ENCODE measurements at places on chromosomes 1 and 21. TPM values are rescaled to one million over a fixed set of nuclear protein-coding genes. Genes with fewer than 3 reads are reported as not detected.

- DNase-seq = no peak
These were observed 385.2 kb downstream of the DUSP10 start for GRCh38 chr1:221356693-221357092.

DNA sequence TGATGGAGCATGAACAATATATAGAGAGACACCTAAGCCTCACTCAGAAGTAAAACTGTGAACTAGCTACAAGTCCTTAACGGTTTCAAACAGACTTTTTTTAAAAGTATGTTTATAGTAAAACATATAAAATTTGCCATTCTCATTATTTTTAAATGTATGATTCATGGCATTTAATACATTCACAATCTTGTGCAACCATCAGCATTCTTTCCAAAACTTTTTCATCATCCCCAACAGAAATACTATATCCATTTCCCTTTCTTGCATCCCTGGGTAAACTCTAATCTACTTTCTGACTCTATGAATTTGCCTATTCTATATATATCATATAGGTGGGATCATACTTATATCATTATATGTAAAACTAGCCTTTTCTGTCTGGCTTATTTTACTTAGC is 25.5 kb downstream of the EVI5 start:
- DNase-seq = peak; percentile 56

- peak; percentile 75 for DNase-seq
These were observed 277.0 kb upstream of the BRINP3 start for GRCh38 chr1:190754666-190755065.

- DNase-seq = no peak
These were observed 3.8 kb upstream of the LCE3A start for GRCh38 chr1:152626744-152627143.

- peak; percentile 57 for DNase-seq
These were observed 968 bp downstream of the CSMD2 start for GRCh38 chr1:34163792-34164731.

- no peak for DNase-seq
These were observed 60.4 kb upstream of the LYPLAL1 start for GRCh38 chr1:219113261-219113660.

DNA sequence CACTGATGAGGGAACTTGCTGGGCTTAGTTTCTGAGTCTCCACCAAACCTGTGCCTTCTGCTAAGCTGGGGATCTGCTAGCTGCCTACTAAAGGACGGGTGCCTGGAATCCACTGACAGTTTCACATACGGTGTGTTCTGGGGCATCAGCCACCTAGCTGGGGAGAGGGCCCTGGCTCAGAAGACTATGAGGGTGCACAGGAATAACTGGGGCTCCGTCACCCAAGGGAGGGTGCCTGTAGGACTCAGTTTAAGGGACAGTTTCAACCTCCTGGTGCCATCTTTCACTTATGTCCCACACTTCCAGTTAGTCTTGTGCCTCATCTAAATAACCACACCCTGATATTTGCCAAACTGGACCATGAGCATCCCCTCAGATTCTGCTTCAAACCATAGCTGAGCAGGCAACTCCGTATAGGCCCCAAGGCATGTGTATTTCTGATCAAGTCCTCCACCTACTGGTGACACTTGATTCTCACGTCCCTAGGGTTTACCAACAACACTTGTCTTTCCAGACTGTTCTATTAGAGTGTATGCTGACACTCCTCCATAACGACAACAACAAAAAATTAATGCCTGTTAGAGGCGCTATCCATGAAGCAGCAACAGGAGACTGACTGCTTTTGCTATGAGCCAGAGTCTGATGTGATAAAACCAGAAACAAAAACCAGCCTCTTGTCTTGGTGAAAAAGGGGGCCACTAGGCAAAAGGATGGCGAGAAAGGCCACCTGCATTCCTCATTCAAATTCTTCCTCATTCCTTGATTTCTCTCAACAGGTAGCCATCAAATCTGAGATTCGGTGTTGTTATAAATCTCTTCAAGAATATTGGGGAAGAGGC is 55.0 kb upstream of the PAXBP1 start:
- DNase-seq = peak; percentile 77

DNA sequence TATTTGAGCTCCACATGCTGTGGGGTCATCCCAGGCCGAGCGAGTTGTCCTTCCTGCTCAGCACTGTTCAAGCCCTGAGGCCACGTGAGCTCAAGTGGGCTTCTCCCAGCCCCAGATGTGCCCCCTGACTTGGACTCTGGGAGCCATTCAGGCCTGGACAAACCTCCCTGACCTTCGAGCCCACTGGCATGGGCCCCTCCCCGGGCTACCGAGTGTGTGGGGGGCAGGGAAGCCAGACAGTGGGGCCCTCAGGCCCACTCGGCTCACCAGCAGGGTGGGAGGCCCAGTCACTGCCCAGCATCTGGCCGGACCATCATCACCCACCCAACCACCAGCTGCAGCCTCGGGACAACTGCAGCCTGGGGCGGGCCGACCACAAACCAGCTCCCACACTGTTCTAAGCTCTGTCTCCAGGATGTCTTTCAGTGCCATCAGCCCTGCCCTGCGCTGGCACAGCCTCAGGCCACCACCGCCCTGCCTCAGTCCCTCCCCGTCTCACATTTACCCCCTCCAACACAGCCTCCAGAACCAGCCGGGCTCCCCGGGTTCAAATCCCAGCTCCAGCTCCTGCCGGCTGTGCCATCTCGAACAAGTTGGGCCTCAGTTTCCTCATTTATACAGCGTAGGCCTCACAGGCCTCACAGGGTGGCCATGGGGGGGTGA is 20.9 kb upstream of the PLEKHG5 start:
- DNase-seq = no peak

- DNase-seq = no peak
These were observed 22.1 kb downstream of the KCNA2 start for GRCh38 chr1:110584045-110584444.

DNA sequence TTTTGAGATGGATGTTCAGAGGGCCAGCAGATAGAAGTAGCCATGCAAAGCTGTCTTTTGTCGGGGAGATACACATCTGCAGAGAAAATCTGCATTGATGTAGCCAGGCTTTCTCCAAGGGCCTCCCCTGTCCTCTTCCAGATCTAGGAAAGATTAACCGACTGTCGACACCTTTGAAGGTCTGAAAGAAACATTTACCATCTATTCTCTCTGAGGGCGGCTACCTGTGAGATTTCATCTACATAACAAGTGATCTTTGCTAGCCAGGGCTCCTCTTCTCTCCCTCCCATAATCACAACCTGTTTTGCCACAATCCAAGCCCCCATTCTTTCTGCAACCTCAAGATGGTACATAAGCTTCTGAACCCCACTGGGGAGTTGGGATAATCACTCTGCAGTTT is 193.6 kb downstream of the RGS7 start:
- DNase-seq = no peak

DNA sequence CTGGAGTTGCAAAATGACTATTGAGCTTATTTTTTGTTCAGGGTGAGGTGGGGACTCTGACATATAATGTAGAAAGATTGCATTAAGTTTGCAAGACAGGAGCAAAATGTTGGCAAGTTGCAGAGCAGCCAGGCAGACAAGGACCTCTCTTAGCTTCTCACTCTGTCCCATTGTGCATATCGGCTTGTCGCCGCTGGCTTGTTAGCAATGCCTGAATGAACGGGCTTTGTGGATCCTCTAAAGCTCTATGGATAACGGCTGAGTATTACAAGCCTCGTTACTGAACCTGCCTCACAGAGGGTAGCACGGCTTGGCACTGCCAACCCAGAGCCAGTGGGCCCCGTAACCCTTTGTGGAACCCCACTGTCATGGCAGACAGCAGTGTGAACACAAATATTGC is 68.4 kb downstream of the TNR start:
- DNase-seq = no peak

DNA sequence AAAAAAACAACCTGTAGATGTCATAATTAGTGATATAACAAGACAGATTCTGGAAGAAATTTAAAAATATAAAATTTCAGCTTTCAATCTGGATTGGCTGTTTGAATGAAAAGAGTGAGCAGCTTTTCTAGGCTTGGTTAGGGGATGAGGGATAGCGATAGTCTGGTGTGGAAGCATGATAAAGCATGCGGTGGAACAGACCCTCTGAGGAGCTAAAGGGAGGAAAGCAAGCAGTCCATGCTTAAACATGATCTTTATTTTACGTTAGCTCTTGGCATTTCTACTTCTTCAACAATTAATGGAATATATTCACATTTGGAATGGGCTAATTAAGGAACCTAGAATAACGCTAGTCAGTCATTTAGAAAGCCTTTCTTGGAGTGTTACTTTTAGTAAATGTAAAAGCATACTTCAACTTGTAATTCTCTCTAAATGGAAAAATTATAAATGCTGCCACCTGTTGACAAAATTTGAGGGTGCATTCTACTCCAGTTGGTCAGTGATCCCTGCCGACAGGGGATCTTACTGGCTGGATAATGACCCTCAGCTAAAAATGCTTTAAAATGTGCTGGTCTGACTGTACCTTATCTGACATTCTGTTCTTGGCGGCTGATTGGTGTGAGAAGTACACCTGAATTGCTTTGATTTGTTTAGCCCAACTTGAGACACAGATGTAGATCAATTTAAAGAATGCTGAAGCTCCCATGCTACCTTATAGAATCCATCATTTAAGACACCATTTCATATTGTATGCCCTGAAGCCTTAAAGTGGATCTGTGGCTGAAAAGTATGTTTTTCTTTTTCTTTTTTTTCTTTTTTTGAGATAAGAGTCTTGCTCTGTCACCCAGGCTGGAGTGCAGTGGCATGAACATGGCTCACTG is 61.2 kb downstream of the AK4 start:
- peak; percentile 50 for DNase-seq

GRCh38 chr1:242754926-242755325 is 230.4 kb upstream of the PLD5 start:
- no peak for DNase-seq

GRCh38 chr1:19798486-19799229 is 1.1 kb downstream of the TMCO4 start:
- DNase-seq = no peak

DNA sequence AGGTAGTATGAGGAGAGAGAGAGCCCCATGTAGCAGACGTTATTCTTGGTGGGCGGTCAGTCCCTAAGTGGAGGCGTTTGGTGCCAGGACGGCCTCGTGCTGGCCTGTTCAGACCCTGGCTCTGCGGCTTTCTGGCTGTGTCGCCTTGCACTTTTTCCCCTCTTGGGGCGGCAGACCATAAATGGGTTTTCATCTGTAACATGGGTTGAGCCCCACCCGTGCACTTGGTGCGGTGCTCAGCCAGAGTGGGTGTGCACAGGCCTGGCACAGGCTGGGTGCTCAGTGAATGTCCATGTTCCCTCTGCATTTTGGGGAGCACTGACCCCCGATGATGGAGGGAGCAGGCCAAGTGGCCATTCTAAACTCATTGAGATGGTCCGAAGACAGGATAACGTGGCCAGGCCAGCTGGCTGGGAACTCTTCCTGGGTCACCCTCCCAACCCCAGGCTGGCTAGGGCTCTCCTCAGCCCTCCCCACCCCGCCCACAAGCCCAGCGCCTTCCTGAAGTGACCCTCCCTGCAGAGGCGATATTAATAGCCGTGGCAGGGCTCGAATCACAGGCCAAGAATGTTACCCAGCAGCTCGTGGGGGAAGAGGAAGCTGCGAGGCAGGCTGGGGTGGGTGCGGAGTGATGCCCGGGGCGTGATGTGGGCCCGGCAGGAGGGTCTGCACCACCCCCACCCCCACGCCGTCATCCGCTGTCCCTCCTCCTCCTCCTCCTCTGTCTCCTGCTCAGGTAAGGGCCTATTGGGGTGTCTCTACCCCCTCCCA is 78.5 kb downstream of the ARHGEF10L start:
- DNase-seq = no peak

The RIPK4 gene
- total RNA-seq = 2.4 TPM

The CAPN8 gene
- not detected for total RNA-seq

The NBPF4 gene
- not detected for total RNA-seq

The DCST1 gene
- not detected for total RNA-seq

The LCE3A gene
- total RNA-seq = not detected

The PSMG1 gene
- total RNA-seq = 20.7 TPM

The TMEM39B gene
- 5.1 TPM for total RNA-seq

The CHIT1 gene
- total RNA-seq = not detected

Measured in cardiac muscle cell (in vitro differentiated cells and primary cell).